ENCODE measurements at places on chromosomes 16 and 17.
A peak's percentile ranks its signal among the peaks of the same experiment; 100 is the strongest.

DNA sequence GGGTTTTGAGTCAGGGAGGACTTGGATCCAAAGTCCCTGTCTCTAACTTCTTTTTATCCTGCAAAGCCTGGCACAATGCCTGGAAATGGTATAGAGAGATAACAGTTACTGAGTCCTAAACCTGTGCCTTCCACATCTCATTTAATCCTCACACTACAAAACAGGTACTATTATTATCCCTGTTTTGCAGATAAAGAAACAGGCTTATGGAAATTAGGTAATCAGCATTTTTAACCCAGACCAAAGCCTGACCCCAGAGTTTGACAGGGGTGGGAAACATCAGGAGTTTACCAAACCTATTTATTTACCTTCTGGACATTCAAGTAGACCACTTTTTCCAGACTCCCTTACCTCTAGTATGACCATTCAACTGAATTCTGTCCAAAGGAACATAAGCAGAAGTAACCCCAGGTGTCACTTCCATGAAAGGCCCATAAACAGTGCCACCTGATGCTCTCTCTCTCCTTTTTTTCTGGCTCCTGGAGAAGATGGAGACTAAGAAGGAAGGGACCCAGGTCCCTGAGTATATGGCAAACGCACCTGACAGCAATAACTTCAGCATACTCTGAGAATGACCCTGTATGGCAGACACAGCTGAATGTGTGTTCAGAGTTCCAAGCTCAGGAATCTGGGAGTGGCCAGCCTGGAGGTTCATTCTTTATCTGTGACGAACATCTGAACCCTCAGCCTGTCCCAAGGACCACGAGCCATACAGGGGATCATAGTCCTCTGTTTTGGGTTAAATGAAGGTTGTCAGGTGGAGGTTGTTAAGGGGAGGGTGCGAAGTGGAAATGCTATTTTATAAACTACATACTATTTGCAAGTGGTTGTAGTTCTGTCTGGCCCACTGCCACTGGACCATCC is 62.7 kb downstream of the HLF start:
- no peak for DNase-seq

DNA sequence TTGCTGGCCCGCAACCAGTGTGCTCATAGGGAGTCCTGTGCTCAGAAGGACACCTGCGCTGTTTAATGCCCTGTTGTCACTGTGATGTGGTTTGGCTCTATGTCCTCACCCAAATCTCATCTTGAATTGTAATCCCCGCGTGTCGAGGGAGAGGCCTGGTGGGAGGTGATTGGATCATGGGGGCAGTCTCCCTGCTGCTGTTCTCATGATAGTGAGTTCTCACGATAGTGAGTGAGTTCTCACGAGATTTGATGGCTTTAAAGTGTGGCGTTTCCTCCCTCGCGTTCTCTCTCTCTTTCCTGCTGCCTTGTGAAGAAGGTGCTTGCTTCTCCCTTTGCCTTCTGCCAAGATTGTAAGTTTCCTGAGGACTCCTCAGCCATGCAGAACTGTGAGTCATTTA is 66.8 kb downstream of the AKAP1 start:
- no peak for DNase-seq

DNA sequence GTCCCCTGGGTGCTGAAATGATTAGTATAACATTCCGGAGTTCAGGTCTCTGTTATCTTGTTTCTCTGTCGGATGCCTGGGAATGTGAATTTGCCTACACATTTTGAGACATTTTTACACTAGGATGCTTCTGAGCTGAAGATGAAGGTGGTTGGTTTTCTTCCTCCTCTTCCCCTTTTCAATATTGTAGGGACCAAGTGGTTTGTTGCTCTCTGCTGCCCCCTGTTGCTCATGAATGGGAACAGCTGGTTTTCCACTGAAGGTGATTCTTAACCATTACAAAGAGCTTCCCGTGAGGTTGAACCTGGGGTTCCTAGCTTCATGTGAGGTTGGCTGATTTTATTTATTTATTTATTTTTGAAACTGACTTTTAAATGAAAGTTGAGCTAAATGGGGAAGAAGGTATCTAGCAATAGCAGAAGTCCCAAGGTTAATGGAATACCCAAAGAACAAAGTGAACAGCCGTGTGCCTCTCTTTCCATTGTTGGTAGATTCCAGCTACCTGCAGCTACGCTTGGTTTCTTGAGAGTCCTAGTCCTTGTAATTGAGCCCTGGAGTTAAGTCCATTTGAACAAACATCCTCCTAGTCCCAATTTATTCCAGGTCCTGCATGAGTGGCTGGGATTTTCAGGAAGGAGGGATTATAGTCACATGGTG is 983.9 kb upstream of the EEF2KMT start:
- DNase-seq: peak; percentile 56

DNA sequence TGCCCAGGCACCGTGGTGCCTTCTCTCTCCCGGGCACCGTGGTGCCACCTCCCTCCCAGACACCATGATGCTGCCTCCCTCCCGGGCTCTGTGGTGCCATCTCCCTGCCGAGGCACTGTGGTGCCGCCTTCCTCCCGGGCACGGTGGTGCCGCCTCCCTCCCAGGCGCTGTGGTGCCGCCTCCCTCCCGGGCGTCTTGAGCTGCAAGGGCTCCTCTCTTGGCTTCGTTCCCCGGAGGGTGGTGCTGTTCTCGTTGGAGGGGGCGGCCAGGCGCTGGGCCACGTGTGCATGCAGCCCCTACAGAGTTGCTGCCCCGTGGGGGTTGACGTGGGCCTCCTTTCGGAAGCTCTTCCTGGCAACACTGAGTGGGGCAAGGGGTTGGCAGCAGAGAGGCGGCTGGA is 8.2 kb downstream of the CENPX start:
- DNase-seq: no peak

DNA sequence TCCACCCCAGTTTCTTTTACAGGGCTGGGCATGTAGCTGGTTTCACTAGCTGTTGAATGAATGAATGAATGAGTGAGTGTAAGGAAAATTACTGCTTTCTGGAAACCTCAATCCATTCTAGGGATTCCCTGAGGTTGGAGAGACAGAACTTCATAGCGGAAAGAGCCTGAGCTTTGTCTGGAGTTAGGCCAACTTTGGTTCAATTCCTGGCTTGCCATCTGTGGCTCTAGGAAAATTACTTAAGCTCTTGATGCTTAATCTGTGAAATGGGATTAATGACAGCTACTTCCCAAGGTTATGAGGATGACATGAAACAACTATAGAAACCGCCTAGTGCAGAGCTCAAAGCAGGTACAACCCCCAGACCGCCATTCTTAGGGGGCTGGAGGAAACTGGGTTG is 76.3 kb upstream of the AXIN2 start:
- no peak for DNase-seq

- peak; percentile 40 for DNase-seq
Measured at GRCh38 chr16:69563605-69564580, 1.9 kb upstream of the NFAT5 start.

- no peak for DNase-seq
Measured at GRCh38 chr17:64128787-64129514, 993 bp downstream of the ERN1 start.

DNA sequence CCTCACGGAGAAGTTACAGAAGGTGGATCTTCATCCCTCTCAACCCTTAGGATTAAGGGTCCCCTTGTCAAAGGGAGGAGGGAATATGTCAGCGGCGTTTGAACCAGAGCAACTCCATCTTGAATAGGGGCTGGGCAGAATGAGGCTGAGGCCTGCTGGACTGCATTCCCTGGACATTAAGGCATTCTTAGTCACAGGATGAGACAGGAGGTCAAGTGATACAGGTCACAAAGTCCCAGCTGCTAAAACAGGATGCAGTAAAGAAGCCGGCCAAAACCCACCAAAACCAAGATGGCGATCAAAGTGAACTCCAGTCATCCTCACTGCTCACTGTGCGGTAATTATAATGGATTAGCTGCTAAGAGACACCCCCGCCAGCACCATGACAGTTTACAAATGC is 36.7 kb downstream of the RBFOX3 start:
- DNase-seq: no peak

- DNase-seq: no peak
Measured at GRCh38 chr16:50645563-50646220, 35.4 kb downstream of the SNX20 start.

DNA sequence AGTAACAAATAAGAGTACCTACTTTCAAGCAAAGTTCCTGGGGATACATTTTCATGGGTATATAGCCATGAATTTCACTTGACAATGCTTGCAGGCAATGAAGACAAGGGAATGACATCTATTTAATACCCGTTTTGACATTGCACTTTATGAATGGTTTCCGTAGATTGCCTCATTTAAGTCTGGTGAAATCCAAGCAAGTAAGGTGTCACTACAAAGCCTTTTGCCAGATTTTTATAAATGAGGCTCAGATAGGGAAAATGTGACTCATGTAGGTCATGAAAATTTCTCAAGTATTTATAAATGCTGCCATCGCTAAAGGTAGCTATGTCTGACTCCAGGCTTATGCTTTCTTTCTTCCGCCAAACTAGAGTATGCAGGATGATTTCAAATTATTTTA is 644.3 kb downstream of the CDH8 start:
- DNase-seq: no peak

DNA sequence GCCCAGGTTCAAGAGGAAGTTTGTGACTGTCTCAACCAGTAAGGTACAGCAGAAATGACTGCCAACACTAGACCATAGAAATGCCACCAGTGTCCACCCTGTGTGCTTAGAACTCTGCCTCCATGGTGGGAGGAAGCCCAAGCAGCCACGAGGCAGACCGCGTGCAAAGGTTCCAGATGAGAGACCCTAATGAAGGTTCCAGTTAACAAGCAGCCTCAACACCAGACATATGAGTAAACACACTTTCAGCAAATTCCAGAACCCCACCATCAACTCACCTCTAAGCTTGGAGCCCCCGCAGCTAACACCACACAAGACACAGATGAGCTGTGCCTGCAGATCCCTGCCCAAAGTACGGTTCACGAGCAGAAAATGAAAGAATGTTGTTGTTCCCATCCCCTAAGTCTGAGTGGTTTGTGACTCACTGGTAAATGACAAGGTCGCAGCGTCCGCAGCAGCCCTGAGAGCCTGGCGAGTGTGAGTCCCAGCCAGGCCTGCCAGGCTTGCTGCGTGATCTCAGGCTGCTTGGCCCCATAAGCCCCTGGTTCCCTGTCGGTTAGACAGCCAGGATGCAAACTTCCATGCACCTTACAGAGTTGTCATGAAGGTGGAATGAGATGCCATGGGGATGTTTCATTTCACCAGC is 193.7 kb downstream of the C16orf95 start:
- DNase-seq: no peak

- DNase-seq: no peak
Measured at GRCh38 chr17:19747829-19748806, at the start of gene ALDH3A1. Gene ALDH3A1, minus strand, starts transcription at chr17:19748298. Its CDS starts 3,169 bp downstream, at chr17:19745129.

DNA sequence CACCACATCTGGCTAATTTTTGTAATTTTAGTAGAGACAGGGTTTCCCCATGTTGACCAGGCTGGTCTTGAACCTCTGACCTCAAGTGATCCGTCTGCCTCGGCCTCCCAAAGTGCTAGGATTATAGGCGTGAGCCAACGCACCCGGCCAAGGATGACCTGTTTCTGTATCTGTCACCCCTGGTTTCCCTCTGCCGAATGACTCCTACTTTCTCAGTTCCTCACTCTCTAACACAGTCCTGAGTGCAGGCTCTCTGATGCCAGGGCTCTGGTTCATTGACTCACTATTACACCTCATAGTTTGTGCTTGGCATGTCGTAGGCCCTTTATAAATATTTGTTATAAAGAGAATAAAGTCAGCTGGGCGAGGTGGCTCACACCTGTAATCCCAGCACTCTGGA is 10.7 kb upstream of the PRPF8 start:
- DNase-seq: no peak

GRCh38 chr17:19663097-19663496 is 14.5 kb downstream of the ALDH3A2 start:
- DNase-seq: no peak

- DNase-seq: no peak
Measured at GRCh38 chr17:1027044-1027443, 30.1 kb downstream of the TIMM22 start.

DNA sequence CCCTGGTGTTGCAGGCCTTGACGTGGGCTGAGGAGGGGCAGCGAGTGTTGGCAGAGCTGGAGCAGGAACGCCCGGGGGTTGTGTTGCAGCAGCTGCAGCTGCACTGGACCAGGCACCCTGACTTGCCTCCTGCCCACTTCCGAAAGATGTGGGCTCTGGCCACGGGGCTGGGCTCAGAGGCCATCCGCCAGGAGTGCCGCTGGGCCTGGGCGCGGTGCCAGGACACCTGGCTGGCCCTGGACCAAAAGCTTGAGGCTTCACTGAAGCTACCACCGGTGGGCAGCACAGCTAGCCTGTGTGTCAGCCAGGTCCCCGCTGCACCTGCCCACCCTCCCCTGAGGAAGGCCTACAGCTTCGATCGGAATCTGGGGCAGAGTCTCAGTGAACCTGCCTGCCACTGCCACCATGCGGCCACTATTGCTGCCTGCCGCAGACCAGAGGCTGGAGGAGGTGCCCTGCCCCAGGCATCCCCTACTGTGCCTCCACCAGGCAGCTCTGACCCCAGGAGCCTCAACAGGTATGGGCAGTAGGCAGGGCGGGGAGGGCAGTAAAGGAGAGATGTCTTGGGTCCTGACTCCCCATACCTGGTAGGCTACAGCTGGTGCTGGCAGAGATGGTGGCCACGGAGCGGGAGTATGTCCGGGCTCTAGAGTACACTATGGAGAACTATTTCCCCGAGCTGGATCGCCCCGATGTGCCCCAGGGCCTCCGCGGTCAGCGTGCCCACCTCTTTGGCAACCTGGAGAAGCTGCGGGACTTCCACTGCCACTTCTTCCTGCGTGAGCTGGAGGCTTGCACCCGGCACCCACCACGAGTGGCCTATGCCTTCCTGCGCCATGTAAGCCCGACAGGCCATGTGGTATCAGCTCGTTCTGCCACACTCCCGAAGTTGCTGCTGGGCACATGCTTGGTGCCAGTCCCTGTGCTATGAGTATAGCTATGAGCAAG is 5.6 kb downstream of the PLEKHG4 start:
- DNase-seq: no peak

GRCh38 chr16:4636196-4636595 is 11.6 kb downstream of the MGRN1 start:
- DNase-seq: no peak

DNA sequence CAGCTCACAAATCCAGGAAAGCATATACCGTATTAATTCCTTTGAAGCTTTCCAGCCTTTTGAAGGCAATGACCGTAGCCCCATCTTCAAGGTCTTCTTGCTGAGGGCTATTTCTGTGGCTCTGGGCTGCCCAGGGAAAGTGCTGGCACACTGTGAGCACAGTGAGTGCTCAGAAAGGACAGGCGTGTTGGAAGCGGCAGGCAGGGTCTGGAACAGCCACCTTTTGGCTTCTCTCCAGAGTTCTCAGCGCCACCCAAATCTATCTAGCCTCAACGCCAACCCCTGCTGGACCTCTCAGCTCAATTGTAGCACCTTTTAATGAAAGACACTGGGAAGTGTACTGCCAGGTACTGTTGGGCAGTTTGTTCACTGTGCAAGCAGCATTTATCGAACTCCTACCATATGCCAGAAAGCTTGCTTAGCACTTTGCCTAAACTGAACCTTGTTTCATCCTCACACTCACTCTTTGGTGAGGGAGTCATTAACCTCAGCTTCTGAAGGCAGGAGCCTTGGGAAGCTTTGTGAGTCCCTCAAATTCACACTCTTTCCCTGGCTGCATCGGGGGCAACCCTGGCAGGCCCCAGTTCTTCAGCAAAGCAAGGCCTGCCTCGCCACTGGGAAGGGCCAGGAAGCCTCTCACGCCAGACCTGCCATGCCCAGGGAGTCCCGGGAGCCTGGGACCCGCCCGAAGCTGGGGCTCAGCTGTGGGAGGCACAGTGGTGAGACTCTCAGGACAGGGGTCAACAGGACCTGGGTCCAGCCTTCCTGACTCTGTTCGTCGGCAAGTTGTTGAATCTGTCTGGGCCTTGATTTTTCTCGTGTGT is 13.5 kb upstream of the CIBAR2 start:
- no peak for DNase-seq
